NCI-H2081 (cell line): ENCODE measurements at places on chromosomes 2 and 18.

GRCh38 chr2:42193722-42194187 is 24.6 kb downstream of the EML4 start:
- no peak for DNase-seq

DNA sequence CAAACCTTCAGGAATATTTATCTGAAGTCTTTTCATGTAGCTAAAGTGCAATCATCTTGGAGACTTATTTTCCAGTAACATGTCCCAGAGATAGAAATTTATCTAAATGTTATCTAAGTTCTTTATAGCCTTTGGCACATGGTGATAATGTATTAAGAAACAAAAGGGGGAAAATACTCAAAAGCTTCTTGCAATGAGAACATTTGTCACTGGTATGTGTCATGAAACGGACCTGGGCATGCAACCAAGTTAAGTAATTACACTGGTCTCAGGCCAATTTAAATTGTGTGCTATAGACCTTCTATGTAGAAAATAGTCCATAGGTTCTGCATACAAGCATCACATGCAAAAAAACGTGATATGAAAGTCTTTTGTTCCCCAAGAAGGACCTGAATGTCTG is 136.2 kb downstream of the SLC8A1 start:
- peak; percentile 62 for DNase-seq

GRCh38 chr18:61892683-61893308 is at the start of gene RNF152:
RNF152 (minus strand) TSS chr18:61893007; CDS start chr18:61816463, 76,544 bp downstream.
- DNase-seq: no peak

- no peak for DNase-seq
These were observed 726.9 kb upstream of the CHAC2 start for GRCh38 chr2:53040536-53041229.

DNA sequence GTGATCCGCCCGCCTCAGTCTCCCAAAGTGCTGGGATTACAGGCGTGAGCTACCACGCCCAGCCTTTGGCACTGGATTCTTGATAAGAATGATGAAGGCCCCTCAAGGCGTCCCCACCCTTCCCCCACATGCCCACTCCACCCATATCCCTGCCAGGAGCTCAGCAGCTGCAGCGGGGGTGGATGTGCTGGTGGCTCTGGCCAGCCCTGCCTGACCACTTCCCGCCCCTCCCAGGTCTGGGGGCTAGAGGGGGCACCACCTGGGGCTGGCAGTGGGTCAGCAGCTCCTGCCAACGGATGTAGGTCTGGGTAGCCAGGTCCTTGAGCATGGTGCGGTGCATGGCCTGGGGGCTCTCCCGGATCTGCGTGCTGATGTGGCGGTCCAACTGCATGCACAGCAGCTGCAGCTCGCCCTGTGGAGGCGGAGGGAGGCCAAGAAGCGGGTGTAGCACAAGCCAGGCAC is 7.8 kb upstream of the SEMA4C start:
- DNase-seq: no peak

GRCh38 chr18:44799907-44800421 is 119.3 kb downstream of the SETBP1 start:
- no peak for DNase-seq
